ENCODE measurements at places on chromosomes 11 and 22.

GRCh38 chr11:70577948-70578347 lies 179.6 kb downstream of the CTTN start:
- no peak for DNase-seq

DNA sequence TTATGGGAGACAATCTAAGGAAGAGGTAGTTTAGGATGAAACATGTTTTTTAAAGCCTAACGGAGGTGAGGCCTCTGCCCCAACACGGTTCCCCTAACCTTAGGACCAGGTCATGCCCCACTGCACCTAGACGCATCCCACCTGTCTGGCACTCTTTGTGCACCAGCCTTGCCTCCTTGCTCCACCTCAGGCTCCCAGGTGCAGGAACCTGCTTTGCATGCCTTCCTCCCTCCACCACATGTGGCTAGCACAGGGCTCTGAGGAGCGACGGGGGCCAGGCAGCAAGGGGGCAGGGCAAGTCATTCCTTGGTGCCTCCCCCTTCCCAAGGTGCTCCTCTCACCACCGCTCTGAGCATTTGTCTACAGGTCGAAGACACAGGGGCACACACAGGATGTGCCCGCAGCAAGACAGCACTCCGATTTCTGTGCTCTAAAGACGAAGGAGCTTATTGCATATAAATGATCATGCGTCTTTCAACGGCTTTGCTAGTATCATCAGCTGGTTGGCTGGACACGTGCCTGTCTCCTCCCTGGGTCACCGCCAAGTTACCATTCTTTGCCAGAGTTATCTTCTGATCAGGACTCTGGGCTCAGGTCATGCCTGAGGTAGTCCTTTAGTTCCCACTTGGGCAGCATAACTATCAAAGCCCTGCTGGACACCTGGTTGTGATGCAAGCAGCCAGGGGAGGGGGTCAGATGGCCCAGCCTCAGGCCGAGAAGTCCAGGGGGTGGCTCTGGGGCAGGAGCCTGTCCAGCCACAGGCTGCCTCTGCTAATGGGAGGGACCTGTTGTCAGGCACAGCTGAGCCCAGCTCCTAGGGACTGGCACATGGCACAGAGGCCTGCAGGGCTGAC lies 172.0 kb upstream of the NTM start:
- no peak for DNase-seq

DNA sequence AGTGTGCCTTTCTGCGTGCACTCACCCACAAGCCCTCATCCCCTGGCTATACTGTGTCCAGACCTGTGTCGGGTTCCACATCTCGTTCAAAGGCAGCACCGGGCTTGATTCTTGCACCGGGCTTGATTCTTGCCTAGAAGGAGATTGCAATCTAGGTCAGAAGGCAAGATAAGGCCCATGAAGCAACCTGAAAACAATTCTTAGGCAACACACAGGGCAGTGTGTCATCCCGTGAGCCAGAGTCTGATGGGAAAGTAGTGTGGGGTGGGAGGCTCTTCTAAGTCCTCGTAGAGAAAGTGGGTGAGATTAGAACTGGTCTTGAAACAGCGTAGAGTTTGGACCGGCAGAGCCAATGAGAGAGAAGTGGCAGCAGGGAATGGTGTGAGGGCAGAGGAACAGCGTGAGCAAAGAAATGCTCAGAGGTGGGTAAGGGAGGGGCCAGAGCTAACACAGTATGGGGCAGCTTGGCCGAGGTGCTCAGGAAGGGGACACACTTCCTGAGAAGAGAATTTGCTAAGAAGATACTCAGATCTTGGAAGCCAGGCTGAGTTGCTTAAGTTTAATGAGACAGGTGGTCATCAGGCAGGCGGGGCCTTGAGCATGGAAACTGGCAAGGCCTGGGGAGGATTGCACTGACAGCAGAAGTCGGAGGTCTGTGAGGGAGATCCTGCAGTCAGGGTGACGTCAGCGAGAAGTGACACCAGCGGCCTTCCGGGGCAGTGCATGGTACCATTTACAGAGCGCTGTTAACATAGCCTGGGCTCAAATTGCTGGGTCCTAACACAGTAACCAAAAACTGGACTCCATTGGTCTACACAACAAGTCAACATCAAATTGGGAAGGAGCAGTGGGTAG lies 40.7 kb upstream of the DKK3 start:
- no peak for DNase-seq

DNA sequence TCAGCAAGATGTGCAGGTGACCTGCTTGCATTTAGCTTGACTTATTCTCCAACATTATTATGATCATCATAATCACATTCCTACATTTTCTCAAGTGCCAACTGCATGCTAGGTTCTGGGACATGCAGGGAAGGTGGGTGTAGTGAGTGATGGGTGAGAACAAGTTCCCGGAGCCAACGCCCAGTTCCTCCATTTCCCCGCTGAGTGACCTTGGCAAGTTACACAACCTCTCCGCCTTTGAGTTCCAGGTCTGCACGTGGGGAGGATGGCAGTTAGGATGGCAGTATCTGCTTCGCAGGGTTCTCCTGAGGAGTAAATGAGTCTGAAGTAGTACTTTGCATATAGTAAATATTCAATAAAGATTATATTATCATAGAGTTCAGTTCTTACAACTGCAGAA lies 140.3 kb downstream of the GRIK4 start:
- DNase-seq, result no peak

DNA sequence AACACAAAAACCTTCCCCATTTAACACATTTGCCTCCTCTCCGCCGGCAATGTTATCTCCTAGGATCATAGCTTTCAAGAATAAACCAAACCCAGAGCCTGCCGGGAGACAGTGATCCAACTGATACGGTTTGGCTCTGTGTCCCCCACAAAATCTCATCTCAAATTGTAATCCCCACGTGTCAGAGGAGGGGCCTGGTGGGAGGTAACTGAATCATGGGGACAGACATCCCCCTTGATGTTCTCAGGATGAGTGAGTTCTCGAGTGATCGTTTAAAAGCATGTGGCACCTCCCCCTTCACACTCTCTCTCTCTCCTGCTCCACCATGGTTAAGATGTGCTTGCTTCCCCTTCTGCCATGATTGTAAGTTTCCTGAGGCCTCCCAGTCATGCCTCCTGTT lies 33.3 kb downstream of the RBFOX2 start:
- DNase-seq, result no peak

GRCh38 chr11:31500560-31500959 lies 8.9 kb downstream of the IMMP1L start:
- DNase-seq, result no peak

- no peak for DNase-seq
Measured at GRCh38 chr11:19398772-19399527, 158.2 kb upstream of the E2F8 start.

- DNase-seq, result no peak
Measured at GRCh38 chr11:20007386-20007785, 152.9 kb downstream of the DBX1 start.

- no peak for DNase-seq
Measured at GRCh38 chr11:36565031-36565610, 2.7 kb upstream of the RAG1 start.

DNA sequence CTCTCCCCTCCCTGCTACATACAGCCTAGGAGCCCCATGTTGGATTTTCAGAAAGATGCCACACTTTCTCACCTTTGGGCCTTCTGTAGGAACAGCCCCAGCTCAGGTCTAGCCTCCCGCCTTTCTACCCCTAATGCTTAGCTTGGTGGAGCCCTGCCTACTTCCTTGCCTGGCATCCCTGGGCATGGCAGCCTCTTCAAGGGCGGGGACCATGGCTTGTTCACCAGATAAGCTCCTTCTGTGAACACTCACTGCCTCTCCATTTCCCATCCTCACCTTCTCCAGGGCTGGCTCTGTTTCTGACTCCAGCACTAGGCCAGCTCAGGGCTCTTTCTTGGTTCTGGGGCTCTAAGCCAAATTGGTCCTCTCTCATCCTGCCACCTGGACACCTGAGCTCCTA lies 1.4 kb downstream of the SEPTIN3 start:
- no peak for DNase-seq

DNA sequence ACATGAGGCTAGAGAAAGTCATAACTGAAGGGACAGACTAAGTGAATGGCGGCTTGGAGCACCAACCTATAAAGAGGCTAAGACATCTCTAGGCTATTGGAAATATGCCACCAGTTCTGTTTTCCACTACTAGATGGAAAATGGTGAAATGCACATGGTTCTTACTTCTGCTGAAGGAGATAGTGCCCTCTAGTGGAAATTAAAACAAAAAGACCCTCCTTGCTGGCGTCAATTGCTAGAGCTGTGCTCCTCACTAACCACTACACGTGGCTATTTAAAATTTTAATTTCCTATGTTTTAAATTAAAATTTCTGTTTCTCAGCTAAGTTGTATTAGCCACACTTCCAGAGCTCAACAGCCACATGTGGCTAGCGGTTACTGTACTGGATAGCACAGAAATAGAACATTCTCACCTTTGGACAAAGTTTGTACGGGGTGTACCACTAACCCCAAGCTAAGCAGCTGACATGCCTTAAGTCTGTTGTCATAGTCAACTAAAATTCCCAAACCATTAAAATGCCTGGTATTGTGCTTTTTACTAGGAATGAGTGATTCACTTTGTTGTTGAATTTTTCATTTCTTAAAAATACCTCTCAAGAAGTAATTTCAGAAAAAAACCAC lies 34.1 kb upstream of the CALCA start:
- DNase-seq, result peak; percentile 63

- no peak for DNase-seq
Measured at GRCh38 chr11:12449961-12450715, 72.8 kb downstream of the PARVA start.

- no peak for DNase-seq
Measured at GRCh38 chr11:68989936-68990606, 9.3 kb upstream of the MRGPRD start.

GRCh38 chr11:58316142-58316541 lies 42.7 kb downstream of the OR5B17 start:
- DNase-seq, result no peak

DNA sequence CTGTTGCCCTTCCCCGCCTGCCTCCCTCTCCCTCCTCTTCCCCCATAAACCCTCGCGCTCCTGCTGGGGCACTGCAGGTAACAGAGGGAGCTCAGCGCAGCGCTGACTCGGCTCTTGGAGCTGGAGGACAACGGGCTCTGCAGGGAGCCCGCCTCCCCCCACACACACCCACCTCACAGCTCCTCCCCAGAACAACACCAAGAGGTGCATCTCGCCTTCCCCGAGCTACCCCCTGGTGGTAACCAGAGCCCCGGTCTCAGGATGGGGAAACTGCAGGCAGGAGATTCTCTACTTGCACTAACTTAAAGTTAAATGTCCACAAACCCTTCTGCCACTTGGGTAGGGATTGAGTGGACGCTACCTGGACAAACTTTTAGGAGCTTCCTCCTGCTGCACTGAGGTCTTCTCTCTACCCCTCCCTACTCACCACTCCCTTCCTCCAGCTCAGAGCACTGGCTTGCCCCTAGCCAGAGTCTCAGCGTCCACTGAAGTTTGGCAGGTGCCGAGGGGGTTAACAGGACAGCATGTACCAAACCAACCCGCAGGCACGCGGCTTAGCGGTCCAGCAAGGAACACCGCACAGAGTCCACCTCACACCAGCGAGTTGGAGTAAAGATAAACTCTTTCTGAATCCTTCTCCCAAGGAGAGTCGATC lies 4.0 kb upstream of the SCN4B start:
- DNase-seq, result no peak

DNA sequence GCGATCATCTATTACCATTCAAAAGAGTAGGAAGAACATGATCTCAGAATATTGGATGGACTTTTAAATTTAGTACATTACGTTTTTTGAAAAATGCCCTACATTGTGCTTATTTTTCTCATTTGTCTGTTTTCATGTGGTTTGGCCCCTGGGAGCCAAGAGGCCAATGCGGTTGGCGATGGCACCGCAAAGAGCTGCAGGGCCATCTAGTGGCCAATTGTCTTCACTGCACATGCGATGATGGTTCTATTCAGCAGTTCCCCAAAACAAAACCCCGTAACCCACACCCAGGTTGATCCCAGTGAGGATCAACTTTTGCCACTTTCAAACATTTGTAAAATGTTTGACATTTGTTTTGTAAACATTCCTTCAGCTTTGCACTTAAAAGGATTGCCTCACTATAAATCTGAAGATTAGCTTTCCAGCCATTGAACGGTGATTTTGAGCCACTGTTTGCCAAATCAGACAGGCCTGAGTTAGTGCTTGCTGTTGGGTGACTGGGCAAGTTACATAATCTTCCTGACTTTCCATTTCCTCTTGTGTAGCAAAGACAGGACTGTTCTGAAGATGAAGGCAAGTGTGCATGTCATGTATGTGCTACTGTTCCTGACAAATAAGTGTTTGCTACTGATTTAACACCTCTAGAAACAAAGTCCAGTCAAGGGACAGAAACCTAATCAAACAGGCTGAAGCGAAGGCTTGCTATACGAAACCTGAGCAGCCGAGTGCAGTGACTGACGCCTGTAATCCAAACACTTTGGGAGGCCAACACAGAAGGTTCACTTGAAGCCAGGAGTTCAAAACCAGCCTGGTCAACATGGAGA lies 29.2 kb upstream of the XBP1 start:
- DNase-seq, result peak; percentile 93

DNA sequence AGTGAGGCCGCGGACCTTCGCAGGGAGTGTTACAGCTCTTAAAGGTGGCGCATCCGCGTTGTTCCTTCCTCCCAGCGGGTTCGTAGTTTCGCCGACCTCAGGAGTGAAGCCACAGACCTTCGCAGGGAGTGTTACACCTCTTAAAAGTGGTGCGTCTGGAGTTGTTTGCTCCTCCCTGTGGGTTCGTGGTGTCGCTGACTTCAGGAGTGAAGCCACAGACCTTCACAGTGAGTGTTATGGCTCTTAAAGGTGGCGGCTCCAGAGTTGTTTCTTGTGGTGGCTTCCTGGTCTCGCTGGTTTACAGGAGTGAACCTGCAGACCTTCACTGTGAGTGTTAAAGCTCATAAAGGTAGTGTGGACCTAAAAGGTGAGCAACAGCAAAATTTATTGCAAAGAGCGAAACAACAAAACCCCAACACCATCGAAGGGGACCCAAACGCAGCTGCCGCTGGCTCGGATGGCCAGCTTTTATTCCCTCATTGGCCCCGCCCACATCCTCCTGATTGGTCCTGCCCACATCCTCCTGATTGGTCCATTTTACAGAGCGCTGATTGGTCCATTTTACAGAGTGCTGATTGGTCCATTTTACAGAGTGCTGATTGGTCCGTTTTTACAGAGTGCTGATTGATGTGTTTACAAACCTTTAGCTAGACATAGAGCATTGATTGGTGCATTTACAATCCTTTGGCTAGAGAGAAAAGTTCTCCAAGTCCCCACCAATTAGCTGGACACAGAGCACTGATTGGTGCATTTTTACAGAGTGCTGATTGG lies 1.2 kb upstream of the TMEM45B start:
- no peak for DNase-seq

GRCh38 chr11:65782816-65783228 lies 2.0 kb upstream of the AP5B1 start:
- DNase-seq, result no peak

- no peak for DNase-seq
Measured at GRCh38 chr22:20438427-20438677, 727 bp upstream of the SCARF2 start.

- DNase-seq, result no peak
Measured at GRCh38 chr22:30561402-30562189, 12.9 kb downstream of the GAL3ST1 start.

DNA sequence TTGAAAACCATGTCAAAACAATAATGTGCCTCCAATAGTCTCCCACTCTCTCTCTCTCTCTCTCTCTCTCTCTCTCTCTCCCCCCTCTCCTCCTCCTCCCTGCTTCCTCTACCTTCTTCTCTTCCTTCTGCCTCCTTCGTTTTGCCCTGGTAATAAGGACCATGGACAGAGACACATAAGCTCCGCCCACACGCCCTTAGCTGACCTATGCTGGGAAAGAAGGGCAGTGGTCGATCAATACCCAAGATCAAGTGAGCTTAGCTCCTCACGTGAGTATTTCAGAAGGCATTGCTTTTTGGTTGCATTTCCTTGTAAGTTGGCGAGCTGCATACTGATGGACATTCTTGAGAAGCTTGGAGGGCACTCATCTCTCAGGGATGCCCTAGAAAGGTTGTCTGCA lies 194.8 kb downstream of the MIAT start:
- no peak for DNase-seq
